Stimulated activated CD8-positive, alpha-beta memory T cell treated with anti-CD3 and anti-CD28 coated beads, Interleukin-2, amount 100 ng/mL, for 1 hour (primary cell): ENCODE measurements at places on chromosomes 5 and 9.
A peak's percentile ranks its signal among the peaks of the same experiment; 100 is the strongest.

- DNase-seq: no peak
Observed at GRCh38 chr9:27247756-27248155, 49.2 kb downstream of the EQTN start.

- DNase-seq: no peak
Observed at GRCh38 chr5:24644761-24645160, at the start of gene CDH10. Gene CDH10 (minus strand): TSS chr5:24644978. CDS start chr5:24593490, 51,488 bp downstream.

- no peak for DNase-seq
Observed at GRCh38 chr5:172370648-172371545, 83.4 kb downstream of the SH3PXD2B start.

- DNase-seq: no peak
Observed at GRCh38 chr9:124042201-124042721, 30.7 kb downstream of the LHX2 start.

GRCh38 chr5:72121052-72121779 lies 13.9 kb downstream of the MAP1B start:
- DNase-seq: no peak

GRCh38 chr9:134227451-134228411 lies 63.4 kb upstream of the RNU6ATAC start:
- DNase-seq: no peak

DNA sequence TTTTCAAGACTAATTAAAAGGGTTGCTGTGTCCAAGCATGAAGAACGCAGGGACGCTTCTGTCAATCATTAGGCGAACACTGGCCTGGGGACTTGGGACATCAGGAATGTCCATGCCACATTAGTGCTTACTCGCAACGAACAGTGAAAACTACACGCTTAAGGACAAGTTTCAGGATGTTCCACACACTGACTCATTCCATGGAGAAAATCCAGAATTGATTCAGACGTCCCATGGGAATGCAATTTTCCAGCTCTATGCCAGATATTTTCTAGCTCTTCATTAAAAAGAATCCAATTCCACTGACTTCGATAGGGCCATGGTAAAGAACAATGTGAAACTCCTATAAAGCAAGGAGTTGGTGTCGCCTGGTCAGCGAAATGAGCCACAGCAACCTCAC lies 98.2 kb downstream of the CAMSAP1 start:
- no peak for DNase-seq

- no peak for DNase-seq
Observed at GRCh38 chr9:93713716-93714115, 137.3 kb downstream of the PHF2 start.

DNA sequence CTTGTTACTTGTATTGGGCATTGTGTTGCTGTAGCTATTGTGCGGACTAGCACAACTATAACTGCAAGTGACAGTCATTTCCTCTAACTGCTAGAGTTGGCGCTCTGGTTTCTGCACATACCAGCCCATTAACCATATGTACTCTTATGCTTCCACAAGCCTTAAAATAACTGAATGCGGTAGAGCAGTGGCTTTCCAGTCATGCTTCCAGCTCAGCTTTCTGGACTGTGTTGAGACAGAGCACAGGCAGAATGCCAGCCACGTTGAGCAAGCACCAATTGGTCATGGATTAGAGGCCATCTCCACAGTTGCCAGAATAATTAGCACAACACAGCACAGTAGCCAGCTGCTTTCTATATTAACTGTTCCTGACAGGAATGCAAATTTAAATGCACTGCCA lies 12.2 kb downstream of the INVS start:
- DNase-seq: no peak

- no peak for DNase-seq
Observed at GRCh38 chr5:14212838-14213237, 69.7 kb downstream of the TRIO start.

DNA sequence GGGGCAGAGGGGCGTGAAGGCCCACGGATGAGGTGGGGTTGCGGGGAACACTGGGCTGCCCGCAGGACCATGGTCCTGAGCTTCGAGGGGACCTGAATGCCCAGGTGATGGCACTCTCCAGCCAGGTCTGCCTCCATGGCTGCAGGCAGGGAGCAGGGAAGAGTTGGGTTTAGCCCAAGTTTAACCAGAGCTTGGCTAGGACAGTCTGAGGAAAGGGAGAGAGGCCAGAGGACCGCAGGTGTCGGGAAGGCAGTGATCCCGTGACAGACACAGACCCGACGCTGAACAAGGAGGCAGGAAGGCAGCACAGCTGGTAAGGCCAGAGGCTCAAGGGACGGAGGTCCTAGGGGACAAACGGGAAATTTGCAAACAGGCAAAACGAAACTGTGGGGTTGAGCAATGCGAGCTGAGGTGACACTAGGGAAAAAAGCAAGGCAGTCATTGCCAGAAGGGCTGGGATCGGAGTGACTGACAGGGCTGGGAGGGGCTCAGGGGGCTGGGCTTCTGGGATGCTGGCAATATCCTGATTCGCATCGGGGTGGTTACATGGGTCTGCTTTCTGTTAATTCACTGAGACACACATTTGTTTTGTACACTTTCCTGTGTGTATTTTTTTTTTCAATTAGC lies 25.0 kb downstream of the ARPC5L start:
- no peak for DNase-seq

DNA sequence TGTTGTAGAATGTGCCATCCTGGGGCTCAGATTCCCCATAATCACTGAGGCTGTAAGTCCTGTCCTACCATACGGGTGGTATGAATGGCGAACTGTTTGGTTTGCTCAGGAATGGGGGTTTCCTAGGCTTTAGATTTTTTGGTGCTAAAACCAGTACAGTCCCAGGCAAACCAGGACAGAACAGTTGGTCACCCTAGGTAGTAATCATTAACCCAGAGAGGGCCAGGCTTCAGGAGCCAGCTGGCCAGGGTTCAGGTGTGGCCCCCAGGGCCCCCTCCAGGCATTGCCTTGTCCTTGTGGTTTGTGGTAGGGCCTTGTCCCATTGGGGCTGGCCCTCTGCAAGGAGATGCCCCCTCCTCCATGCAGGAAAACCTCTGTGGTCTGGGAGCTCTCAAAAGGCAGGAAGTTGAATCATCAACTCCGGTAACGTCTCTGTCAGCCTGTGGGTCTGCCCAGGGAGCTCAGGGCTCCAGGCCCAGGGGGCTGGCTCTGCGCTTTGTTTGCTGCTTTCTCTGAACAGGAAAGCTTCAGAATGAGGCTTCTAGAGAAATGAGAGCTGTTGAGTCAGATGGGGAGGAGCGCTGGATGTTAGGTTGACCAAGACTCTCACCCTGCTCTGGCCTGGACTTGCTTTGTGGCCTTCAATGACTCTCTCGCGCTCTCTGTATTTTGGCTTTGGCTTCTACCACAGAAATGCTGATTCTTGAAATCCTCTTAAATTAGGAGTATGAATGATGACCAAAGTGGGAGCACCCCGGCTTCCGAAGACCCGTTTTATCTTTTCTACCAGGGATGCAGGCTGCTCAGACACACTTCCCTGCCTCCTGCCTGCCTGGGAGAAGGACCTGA lies 22.2 kb upstream of the JADE2 start:
- peak; percentile 31 for DNase-seq

DNA sequence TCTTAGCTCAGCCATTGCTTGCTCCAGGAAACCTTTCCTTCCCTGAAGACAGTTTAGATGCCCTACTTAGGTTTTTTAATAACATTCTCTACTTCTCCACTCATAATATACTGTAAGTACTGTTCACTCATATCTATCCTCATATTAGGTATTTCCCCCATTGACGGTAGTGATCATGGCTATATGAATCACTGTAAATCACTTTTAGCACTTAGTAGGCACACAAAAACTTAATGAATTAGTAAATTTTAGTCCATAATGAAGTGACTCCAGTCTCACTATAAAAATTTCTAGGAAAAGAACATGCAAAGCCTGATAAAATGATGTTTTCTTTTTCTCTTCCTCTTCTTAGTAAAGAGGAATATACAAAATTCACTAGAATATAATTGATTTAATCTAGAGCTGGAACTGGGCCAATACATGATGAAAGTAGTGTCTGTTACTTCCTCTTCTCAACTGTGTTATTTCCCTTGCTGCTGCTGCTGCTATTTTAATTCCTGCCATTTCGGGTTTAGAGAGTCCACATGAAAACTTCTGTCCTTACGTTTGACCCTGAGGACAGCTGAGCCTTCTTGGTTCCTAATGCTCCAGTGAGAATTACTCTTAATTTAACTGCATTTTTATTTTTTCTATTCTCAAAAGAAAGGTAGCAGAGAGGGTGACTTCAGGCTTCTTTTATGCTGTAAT lies 73.5 kb downstream of the LNPEP start:
- no peak for DNase-seq

GRCh38 chr5:150541895-150542294 lies 34.0 kb downstream of the NDST1 start:
- DNase-seq: no peak

DNA sequence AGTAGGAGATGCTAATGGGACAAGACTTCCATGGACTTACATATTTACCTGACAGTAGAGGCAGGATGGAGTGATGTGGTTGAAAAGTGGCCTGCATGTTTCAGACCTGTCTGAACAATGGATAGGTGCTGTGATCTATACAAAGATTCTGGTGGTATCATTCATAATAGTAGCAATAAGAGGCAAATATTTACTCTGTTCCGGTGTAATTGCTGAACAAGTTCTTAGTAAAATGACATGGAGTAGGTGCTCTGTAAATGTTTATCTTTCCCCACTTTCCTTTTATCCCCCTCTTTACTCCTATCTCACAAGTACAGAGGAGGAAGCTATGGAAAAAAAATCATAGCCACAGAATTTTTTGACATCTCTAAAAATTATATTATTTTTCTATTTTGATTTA lies 159.0 kb upstream of the SLC12A2 start:
- no peak for DNase-seq

DNA sequence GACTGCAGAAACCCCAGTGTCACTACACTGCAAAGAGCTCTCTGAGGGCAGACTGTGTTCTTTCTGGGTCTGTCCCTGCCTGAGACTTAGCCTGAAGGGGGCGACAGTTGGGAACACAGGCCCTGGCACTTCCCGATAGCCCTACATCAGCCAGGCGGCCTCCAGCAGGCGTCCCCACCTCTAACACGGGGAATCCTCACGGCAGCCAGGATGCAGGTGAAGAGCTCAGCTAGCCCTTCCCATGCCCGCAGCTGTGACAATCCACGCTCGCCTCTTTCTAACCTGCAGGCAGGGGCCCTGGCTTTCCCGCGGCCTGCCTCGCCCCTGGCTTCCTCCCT lies 5.9 kb downstream of the MED22 start:
- no peak for DNase-seq

DNA sequence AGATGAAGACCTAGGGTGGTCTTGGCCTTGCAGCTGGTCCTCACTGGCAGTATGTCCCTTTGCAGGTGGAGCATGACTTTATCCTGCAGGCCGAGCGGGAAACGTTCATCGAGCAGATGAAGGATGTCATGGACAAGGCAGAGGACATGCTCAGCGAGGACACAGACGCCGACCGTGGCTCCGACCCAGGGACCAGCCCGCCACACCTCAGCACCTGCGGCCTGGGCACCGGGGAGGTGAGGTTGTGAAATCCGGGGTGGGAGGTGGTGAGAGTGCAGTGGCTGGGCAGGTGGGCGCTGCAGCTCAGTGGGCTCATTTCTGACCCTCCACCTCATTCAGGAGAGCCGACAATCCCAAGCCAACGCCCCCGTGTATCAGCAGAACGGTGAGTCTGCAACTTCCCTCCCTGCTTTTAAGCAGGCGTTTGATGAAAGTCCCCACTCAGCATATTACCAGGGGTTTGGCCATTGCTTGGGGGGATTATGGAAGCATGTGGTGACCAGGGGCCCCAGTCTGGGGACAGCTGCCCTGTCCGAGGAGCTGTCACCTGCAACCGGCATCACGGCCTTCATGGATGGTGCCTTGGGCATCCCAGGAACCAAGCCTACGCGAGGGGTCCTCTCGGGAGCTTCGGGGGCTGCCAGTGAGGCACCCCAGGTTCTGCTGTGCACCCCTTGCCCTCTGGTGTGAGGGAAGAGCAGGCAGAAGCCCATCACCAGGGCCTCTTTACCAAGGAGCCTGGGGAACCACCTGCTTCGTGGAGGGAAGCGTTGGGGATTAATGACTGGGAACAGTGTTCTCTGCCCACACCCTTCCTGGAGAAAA lies 84.0 kb downstream of the WNK2 start:
- no peak for DNase-seq

GRCh38 chr5:88886746-88887341 lies 3.9 kb upstream of the MEF2C start:
- no peak for DNase-seq

- DNase-seq: no peak
Observed at GRCh38 chr9:28922891-28923290, 1349.6 kb upstream of the C9orf72 start.

GRCh38 chr9:26502311-26502710 lies 390.3 kb downstream of the CAAP1 start:
- no peak for DNase-seq

DNA sequence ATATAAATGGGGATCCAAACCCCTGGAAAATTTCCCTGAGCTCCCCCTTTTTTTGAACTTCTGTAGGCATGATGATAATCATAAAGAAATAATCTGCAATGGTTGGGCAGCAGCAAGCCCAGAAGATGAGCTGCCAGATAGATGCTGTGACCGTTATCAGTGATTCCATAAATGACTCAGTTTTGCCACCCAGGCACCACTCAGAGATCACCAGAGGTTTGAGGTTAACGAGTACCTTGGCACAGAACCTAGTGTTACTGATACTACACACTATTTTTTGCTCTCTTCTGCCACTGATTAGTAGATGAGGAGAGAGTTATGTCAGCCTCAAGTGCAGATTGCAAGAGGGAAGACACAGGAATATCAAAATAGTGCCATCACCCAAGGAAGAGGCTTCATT lies 199.3 kb upstream of the PTGER4 start:
- DNase-seq: no peak

GRCh38 chr5:45205403-45205961 lies 396.7 kb downstream of the MRPS30 start:
- no peak for DNase-seq
